Pancreas (tissue), 10 donors: ENCODE measurements at places on chromosomes 13 and 19. TPM values are rescaled to one million over a fixed set of nuclear protein-coding genes. Genes with fewer than 3 reads are reported as not detected.

- H3K27me3 ChIP-seq = no peaks in the 10 kb centered on the region
- no peaks in the 10 kb centered on the region for H3K36me3 ChIP-seq
- peak overlapping the region; percentile 15 for H3K4me3 ChIP-seq
These were observed 518 bp downstream of the TFDP1 start for GRCh38 chr13:113584870-113585671.

GRCh38 chr13:114115191-114115671 lies 17.2 kb downstream of the RASA3 start:
- H3K27ac ChIP-seq = no peak overlapping the region
- DNase-seq = peak; percentile 17
- H3K36me3 ChIP-seq = no peaks in the 10 kb centered on the region
- H3K4me3 ChIP-seq = no peak overlapping the region
- H3K4me1 ChIP-seq = peaks cover 20% of the 10 kb centered on the region

DNA sequence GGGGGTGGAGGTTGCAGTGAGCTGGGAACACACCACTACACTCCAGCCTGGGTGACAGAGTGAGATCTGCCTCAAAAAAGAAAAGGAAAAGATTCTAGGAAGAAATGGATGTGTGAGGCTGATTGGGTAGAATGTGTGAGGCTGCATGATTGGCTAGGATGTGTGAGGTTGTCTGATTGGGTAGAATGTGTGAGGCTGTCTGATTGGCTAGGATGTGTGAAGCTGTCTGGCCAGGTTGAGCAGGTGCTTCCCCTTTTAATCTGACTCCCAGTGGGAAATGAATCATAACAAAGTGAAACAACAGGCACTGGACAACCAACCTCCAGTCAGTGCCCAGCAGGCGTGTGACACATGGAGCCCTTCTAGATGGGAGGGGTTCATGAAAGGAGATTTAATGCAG lies 14.7 kb downstream of the C13orf46 start:
- no peak overlapping the region for H3K27ac ChIP-seq
- DNase-seq = no peak
- no peaks in the 10 kb centered on the region for H3K36me3 ChIP-seq
- no peak overlapping the region for H3K4me3 ChIP-seq

Gene ZNF491
- 0.98 TPM for total RNA-seq
